ENCODE measurements at places on chromosomes 6 and 20.
A peak's percentile ranks its signal among the peaks of the same experiment; 100 is the strongest.

DNA sequence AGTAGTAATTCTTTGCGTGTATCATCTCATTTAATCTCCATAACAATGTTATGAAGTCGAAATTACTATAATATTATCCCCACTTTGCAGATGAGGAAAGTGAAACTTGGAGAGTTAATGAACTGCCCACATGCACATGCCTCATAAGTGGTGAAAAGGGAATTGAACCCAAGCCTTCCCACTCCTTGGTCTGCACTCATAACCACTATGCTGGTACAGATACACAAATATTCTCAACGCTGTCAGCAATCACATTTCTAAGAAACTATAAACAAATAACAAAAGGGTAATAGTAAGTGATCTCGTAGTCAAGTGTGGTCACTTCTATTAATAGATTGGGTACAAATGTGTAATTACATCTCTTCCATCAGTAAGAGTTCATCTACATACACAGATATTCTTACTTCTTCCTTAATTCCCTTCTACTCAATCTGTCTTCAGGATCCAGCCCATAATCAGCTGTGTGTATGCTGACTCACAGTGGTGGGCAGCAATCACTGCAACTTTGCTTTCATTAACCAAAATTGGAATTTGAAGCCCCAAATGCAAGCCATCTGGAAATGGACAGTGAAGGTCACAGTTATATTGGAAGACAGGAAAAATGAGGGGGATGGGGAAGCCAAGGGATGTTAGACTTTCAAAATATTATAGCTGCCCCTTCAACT, 6.6 kb downstream of the PRSS35 start:
- DNase-seq = no peak

DNA sequence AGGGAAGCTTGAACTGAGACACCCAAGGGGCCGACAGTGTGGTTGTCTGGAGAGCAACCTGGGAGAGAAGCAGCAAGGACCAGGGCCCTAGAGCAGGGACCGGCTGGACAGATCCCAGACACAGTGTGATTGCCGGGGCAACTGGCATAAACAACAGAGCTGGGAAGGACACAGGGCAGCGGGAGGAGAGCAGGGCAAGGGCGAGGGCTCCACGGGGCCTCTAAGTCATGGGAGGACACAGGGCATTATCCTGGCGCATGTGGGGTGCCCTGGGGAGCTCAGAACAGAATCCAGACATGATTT, 31.1 kb upstream of the CCR6 start:
- DNase-seq = no peak

DNA sequence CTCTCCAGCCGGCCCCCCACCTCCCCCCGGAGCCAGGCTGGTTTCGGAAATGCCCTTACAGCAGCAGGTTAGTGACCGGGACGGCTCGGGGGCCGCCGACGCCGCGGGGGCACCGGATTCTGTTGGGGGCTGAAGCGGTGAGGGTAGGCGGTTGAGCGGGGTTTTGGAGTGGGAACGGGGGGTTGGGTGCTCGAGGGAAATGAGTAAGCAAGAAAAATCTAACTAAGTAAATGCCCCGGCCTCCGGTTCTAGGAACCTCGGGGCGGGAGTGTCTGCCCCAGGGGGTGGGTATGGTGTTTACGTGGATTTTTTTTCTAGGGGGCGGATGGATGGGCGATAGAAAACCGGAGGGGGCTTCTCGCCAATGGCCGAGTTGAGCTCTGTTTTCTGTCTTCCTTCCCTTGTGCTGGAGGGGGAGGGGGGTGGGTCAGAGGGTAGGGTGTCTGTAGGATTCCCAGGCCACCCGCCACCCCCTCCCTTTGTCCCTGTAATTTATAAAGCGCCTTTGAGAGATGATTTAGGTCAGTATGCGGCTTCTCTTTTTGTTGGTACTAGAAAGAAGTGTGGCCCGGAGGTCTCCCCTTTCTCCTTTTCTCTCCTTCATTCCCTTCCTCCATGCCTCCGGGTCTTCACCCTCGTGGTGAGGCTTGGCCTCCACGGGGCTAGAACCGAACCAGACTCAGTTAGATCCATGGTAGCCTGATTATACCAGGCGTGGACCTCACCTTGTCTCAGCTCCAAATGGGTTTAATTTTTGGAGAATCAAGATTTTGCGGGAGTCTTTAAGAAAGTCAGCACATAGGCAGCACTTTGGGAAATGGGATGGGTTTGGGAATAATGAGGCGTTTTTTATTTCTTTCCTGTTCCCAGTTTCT, 2.3 kb downstream of the E2F3 start:
- DNase-seq = peak; percentile 32

GRCh38 chr6:161035182-161035980, 43.8 kb downstream of the MAP3K4 start:
- no peak for DNase-seq

DNA sequence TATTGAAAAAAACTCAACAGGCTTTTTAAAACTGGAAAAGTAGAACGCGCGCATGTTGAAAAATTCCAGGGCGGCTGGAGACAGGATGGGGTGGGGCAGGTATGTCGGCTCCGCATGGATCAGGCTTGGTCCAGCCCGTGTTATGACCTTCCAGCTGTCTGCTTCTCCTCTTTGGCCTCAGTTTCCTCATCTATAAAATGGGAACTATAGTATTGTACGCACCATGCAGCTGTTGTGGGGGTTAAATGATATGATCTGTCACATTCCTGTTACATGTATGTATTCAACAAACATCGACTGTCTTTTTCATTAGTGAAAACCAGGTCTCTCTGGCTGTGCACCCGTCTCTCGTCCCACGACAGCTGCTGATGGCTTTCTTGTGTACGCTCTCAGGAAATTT, 18.8 kb downstream of the PHACTR3 start:
- no peak for DNase-seq

Measured in LoVo (cell line).